ENCODE measurements at places on chromosomes 7 and 10. TPM values are rescaled to one million over a fixed set of nuclear protein-coding genes. Genes with fewer than 3 reads are reported as not detected.

DNA sequence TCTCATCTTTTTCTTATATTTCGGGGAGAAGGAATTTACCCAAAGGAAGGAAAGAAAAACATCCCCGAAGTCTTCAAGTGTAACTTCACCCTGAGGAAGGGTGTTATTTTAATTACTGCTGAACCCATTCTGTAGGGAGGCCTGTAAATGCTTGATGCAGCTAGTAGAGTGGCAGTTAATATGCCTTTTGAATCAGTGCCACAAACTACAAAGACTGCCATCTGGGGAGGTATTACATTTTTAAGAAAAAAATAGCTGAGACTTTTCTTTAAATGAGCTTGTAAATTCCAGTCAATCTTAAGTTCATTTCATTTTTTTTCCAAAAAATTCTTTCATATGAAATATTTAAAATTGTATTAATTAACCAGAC is 233.1 kb upstream of the FERD3L start:
- no peak for DNase-seq

- no peak for DNase-seq
Measured at GRCh38 chr10:86956848-86957448, 467 bp downstream of the MMRN2 start.

GRCh38 chr10:122152544-122152943 is 118.6 kb upstream of the BTBD16 start:
- DNase-seq, result no peak

DNA sequence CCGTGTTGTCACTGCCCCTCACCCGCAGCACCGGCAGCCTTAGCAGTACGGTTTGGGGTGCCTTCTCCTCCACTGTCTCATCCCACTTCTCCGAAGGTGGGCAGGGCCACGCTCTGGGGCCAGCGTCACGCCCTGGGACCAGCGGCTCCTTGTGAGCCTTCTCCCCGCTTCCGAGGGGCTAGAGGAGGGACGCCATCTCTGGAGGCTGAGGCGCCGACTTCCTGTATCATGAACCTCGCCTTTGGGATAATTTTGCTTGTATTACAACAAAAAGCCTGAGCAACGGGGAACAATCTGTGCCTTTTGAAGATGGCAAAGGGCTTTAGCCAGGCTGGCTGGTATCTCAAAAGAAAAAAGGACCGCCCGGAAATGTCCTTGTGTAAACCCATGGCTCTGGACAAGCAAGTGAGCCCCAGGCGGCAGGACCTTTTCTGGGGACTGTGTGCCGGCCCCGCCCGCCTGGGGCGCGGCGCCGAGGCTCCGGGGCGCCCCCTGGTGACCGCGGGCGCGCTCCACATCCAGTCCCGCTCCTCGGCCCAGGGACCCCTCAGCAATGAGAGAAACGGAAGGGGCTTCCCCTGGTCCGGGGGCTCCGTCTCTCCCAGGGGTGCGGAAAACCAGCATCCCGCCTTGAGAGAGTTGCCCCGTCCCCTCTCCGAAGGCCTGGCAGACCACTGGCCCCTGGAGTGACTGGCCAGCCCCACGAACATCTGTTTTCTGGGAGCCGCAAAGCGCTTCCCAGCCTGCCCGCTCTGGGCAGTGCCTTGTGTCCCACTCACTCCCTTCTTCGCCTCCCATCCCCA is 3.8 kb downstream of the DEPP1 start:
- DNase-seq, result peak; percentile 13

The KRIT1 gene
- total RNA-seq, result 32.4 TPM

The TBATA gene
- not detected for total RNA-seq
